NCI-H2081 treated with DMSO at 0.1 percent for 48 hours (cell line): ENCODE measurements at places on chromosomes 13 and 19.

DNA sequence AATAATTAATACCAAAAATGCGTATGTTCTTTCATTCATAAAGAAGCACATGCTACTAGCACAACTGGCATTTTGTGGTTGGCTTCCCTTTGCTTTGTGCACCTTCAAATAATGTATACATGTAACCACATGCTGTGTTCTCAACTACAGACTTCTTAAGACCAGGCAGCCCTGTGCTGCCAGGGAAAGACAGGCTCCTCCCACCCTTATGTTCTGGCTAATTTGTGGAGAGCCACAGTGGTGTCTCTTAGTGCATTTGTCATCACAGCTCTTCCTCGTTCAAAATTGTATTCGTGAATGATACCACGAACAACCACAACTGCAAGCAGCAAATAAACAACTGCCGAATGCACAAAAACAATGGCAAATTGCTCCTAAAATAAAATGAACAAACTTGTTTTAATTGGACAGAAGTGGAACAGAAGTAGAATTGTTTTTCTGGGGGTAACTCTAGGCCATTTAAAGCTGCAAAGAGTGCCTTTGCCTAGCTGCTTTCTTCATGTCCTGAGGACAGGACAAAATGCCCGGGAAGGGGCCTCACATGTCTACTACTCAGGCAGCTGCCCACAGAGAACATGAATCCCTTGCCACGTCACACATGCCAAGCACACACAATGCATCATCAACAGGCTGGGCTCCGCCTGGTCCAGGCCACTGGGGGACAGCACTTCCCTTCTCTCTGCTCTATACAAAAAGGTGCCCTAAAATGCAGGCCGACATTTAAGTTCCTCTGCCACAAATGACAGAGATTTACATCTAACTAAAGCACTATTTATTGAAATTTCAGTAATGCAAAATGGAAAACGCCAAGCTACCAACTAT, 21.7 kb downstream of the IRS2 start:
- DNase-seq = no peak

DNA sequence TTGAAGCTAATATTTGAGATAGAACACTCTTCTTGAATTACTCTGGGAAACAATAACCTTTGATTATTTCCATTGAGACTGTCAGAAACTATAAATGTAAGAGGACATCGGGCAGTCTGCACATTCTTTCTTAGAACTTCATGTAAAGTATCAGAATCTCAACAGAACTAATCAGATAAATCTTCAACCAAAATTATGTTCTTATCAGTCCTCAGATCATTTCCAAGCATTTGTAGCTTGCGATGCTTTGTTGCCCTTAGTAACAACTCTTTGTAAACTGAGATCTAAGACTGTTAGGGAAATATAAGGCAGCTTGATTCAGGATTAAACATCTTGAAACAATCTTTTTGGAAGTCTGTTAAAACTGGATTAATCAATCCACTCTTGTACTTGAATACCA, 70.3 kb downstream of the FNDC3A start:
- DNase-seq = no peak

GRCh38 chr19:39148939-39149529, 23.4 kb downstream of the PAK4 start:
- DNase-seq = no peak

DNA sequence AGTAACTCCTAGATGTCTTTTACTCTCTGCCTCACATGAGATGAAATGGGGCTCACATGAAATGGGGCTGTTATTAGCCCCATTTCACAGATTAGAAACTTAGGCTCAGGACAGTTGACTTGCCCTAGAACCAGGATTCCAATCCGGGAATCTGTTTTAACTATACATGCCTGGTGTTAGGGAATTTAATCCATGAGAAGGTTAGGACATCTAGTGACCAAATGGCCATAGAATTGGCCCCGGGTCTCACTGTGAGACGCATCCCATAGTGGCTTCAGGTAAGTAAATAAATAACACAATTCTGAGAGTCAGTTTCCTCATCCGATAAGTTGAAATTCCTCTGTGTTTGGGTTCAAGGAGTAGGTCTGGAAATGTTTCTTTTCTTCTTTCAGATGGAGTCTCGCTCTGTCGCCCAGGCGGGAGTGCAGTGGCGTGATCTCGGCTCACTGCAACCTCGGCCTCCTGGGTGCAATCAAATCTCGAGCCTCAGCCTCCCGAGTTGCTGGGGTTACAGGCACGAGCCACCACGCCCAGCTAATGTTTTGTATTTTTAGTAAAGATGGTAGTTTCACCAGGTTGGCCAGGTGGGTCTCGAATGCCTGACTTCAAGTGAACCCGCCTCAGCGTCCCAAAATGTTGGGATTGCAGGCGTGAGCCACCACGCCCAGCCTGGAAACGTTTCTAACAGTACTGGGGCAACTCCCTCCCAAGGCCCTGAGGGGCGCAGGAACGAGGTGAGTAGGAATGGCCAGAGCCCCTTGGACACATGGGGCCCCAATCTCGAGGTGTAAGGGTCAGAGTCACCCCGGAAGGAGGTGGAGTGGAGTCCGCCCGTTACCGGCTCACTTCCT, 1.2 kb upstream of the ZNF574 start:
- no peak for DNase-seq

DNA sequence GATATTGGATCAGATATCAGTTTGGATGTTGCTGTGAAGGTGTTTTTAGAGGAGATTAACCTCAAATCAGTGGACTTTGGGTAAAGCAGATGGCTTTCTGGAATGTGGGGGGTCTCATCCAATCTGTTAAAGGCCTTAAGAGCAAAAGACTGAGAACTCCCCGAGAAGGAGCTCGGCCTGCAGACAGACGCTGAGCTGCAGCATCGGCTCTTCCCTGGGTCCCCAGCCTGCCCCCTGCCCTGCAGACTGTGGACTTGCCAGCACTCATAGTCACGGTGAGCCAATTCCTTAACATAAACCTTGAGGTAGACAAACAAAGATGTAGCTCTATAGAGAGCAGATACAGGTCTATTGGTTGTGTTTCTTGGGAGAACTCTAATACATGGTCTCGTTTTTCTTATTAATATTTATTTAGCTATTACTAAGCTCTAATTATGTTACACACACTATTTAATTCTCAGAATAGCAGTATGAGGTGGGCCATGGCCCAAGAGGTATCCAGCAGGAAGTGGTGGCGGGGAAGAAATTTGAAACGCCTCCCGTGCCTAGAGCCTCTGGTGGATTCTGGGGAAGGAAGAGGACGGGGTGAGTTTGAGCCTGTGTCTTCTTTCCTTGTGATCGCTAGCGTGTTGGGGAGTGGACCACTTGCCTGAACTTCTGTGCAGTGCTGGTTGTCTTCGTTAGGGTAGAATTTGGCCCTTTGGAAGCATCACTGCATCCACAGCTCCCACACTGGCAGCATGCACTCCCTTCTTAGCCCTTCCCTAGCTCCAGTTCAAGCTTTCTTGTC, 305.3 kb downstream of the TEX29 start:
- no peak for DNase-seq

DNA sequence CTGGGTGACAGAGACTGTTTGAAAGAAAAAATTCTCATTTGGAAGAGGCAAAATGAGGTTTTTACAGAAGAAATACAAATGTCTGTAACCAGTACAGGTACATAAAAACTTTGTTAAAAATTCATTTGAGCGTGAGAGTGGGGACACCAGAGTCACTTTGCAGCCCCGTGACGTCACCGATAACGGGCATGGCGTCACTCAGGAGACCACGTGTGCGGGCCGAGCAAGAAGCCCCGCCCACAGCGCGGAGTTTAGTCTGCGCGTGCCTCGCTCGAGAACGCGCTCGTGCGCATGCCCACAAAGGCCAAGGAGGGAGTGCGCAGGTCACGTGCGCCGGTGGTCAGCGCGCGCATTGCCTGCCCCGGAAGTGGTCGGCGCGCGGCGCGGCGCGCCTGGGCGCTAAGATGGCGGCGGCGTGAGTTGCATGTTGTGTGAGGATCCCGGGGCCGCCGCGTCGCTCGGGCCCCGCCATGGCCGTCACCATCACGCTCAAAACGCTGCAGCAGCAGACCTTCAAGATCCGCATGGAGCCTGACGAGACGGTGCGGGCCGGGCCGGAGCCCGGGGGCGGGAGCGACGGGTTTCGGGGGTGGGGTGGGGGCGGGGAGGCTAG, at the start of gene RAD23A:
Gene RAD23A, plus strand, starts transcription at position 384 of the 613 bp plus-strand sequence. Its CDS starts 87 bp downstream, at position 471.
- peak; percentile 82 for DNase-seq

DNA sequence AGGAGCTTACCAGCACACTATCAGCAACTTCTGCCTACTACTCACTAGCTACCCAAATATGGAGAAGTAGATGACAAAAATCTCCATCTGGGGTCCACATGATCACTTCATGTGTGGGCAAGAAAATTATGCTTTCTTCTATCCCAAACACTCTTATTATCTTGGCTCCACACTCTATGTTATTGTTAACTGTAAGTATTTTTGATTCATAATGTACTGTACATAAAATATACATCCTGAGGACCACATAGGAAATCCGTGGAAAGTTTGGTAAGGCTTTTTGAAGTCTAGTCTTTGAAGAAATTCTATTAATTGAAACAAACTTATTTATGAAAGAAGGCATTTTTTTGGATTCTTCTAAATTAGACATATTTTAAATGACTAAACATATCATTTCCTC, 378.8 kb downstream of the DACH1 start:
- no peak for DNase-seq

DNA sequence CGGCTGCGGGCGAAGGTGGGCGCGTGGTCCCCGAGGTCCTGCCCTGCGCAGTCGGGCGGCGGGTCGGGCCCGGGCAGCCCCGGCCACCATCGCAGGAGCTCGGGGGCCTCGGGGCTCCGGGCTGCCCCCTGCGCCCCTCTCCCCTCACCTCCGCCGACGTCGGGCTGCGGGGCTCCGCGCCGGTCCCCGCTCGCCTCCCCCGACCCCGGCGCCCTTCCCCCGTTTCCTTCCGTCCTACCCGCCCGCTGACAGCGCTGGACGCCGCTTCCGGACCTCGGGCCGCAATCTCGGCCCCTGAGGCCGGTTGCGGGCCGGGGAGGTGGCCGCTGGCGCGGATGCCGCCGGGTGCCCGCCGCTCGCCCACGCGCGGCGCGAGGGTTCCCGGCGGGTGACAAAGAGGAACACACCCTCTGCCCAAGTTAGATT, 720 bp downstream of the FARP1 start:
- DNase-seq = no peak

DNA sequence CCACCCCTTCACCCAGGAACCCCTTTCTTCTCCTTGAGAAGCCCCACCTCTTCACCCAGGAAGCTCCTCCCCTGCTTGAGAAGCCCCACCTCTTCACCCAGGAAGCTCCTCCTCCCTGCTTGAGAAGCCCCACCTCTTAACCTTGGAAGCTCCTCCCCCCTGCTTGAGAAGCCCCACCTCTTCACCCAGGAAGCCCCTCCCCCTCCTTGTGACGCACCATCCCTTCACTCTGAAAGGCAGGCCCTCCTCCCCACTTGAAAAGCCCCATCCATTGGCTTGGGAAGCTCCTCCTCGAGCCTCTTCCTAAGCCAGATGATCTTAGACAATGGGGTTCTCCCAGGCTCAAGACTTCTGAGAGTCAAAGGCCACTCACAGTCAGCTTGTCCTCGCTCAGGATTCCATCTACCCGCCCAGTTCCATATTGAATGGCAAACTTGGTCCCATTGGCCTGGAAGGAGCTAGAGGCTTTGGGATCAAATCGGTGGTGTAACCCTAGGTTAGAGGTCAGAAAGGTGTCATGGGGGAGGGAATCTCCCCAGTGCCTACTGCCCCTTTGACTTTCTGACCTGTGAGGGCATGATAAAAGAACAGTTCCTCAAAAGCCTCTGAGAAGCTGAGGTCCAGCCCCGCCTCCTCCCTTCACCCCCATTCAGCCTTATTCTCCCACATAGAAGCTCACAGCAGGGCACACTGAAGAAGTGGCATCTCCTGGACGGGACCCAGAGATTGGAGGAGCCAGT, 4.0 kb downstream of the NAPSA start:
- no peak for DNase-seq
